ACHN (cell line): ENCODE measurements at places on chromosomes 11 and 22.
A peak's percentile ranks its signal among the peaks of the same experiment; 100 is the strongest.

DNA sequence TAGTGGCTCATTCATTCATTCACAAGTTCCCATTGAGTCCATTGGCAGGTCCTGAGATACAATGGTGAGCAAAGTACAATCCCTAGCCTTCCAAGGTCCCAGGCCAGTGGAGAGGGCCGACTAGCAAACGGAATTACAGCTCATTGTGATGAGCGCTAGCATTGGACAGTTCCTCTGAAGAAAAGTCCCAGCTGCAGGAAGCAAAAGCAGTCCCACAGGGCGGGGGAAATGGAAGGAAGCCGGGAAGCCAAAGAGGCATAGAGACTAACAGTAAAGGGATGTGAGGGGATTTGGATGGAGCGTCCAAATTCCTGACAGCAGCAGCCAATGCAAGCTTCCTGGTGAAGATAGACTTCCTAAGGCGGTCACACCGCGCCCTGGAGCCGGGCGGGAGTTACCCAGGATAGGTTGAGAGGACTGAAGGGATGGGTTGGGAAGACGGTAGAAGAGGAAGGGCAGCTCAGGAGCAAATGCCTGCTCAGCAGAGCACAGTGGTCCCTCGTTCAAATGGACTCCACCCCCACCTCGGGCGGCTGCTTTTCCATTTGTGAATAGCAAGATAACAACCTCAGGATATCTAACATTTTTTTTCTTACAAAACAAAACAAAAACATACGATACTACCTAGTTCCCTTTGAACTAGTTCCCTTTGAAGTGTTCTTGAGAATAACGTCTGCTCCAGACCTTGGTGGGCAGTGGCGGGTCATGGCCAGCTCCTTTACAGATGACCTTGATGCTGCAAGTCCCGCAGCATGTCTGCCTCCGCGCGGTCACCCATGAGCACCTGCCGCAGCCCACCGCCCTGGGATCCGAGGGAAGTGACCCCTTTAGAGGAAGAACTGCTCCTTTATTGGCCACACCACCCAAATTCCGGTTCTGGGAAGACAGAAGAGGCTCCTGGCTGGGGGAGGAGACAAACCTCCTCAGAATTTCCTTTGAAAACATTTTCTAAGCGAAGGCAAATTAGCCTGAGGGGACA is 132.9 kb downstream of the RASSF10 start:
- DNase-seq: no peak

GRCh38 chr11:76629853-76630599 is 40.5 kb downstream of the LRRC32 start:
- DNase-seq: no peak

DNA sequence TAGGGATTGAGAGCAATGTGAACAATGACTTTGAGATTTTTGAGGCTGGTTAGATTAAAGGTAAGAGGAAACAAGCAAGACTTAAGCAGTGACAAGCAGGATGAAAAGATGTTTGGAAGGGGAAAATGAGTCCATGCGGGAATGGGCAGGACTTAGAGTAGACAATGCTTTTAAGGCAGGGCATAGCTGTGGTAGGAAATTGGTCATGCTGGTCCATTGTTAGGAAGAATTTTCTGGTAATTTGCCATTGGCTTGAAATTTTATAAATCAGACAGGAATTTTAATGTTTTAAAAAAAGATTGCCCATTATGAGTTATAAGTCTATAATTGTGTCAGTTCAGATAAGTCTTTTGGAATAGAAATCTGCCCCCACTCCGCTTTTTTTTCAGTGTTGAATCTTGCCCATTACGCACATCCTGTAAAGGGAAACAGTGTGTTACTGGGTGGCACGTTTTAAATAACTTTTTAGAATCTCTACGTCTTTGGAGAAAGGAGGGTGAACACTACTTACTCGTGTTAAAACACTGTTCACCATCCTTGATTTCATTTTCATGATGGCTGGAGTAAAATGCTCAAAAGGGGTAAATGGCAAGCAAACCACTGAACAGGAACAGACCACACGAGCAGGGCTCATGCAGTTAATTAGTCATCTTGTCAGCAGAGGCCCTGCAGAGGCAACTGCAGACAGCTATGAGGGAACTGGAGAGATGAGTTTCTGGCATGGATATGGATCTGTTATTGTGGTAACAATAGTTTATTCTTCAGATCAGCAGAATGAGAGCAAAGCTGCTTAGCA is 25.0 kb downstream of the SWAP70 start:
- DNase-seq: peak; percentile 55

DNA sequence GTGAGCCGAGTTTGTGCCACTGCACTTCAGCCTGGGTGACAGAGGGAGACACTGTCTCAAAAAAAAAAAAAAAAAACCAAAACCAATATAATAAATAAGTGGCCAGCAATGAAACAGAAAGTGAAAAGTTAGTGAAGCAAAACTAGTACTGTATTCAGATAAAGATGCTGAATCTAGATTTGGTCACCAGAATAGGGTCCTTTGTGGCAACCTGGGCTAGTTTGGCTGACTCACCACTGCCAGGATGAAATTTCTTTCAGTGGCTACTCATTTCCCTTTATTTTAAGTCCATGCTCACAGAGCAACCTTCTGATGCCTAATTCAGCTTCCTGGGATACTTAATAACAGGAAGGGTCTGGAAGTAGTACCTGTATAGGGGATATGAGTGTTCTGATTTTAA is 26.0 kb downstream of the LIMK2 start:
- no peak for DNase-seq

DNA sequence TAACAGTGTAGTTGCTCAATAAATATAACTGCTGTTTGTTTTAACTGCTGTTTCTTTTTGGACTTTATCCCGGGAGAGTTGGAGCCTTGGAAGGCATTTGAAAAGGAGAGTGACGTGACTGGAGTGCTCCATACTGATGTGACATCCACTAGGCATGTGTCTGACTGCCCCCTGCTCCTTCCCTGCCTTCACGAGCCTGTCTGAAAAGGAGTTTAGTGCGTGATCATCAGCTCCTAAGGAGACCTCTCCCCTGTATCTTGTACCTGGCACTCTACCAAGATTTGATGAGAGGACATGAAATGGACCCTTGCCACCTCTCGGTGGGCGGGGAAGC is 22.9 kb downstream of the ZBTB16 start:
- DNase-seq: no peak

DNA sequence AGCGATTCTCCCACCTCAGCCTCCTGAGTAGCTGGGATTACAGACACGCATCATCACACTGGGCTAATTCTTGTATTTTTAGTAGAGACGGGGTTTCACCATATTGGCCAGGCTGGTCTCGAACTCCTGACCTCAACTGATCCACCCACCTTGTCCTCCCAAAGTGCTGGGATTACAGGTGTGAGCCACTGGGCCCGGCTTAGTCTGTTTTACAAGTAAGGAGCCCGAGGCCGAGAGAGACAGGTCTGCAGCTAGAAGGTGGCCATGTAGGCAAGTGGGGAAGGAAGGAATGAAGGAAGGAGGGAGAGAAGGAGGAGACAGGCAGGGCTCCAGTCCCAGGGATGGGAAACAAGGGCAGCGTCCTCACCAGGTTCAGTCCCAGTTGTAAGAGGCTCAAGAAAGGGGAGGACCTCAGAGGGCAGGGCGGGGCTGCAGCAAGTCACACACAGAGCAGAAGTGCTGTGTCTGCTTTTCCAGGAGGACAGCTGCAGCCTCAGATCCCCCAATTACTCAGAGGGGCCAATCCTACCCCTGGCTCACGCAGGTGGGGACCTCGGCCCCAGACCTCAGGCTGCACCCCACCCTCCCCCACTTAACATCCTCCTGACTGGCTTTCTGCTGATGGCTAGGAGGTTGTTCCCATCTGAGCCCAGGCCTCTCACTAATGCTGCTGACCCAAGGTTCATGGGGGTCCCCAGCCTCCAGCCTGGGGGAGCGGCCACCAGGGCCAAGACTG is 53.8 kb upstream of the PRR5 start:
- DNase-seq: no peak

GRCh38 chr11:124737638-124738305 is 2.0 kb upstream of the NRGN start:
- no peak for DNase-seq

DNA sequence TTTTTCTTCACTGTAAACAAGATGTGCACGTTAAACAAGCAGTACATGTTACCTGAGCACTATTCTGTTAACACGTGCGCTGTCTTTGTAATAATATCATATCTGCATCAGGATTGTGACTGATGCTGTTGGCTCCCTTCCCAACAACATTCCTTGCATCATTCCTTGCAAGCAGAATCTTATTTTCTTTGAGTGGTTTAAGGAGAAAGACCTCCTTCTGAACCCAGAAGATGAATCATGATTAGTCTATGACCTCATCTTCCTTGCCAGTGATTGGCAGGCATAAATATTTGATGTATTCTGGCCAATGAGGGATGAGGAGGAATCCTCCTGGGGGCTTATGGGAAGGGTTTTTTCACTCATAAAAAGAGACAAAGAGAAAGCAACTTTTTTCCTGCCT is 46.2 kb downstream of the C11orf71 start:
- DNase-seq: peak; percentile 81

DNA sequence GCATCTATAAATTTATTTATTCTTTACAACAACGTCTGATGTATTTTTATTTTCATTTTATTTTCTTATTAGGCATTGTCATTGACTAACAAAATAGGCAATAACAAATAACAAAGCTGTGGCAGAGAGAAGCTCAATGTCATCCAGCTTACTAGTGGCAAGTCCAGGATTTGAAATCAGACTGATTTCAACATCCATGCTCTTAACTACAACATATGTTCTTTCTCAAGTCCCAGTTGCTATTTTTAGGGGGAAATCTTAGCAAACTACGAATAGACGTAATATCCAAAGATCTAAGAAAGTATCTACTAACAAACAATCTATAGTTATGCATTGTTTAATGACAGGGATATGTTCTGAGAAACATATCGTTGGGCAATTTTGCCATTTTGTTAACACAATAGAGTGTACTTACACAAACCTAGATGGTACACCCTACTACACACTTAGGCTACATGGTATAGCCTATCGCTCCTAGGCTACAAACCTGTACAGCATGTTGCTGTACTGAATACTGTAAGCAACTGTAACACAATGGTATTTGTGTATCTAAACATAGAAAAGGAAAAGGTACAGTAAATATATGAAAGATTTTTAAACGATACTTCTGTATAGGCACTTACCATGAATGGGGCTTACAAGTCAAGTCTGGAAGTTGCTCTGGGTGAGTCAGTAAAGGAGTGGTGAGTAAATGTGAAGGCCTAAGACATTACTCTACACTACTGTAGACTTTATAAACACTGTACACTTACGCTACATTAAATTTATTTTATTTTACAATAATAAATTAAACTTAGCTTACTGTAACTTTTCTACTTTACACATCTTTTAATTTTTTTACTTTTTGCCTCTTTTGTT is 151.3 kb downstream of the DLG2 start:
- DNase-seq: no peak

DNA sequence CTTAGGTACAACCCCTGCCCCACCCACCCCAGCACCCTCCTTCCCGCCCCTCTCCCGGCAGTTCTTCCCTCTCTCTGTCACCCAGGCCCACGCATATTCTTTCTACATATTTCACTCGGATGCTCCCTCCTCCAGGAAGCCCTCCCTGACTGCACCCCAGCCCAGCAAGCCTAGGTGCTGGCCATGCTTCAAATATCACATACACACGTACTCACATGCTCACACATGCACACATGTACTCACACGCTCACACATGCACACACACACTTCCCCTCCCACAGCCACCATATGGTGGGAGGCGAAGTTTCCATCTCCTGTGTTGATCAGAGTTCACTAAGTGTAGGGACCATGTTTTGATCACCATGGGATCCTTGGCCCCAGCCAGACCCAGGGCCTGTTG is 90.4 kb downstream of the WNT7B start:
- no peak for DNase-seq

- DNase-seq: peak; percentile 59
These were observed 23.6 kb downstream of the ALX4 start for GRCh38 chr11:44286268-44286880.

DNA sequence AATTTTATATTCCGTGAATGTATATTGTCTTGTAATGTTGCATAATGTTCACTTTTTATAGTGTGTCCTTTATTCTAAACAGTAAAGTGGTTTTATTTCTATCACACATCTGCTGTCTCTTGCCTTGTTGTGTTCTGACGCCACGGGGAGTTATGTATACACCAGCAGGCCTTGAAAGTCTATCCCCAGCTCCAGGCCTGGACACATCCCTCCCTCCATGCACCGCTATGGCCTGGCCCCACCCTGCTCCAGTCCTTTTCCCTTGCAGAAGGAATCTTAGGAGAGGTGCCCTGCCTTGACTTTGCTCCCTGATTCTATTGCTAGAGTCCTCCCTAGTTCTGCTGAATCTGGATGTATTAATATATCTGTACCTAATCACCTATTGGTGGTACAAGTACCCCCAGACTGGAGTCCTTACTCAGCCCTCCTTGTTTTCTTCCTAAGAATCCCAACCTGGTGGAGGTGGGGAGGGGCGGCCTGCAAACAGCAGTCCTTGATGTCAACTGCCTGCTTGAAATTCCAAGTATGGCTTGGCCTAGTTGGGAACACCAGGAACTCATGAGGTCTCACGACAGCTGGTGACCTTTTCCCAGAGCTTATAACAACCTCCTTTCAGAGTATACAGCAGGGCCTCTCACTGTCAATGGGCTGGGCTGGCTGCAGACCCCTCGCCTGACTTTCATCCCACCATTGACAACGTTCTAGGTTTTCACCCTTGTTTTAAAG is 61.6 kb downstream of the TIMP3 start:
- DNase-seq: no peak

- DNase-seq: no peak
These were observed 139.3 kb downstream of the FAM76B start for GRCh38 chr11:95650276-95650675.

- no peak for DNase-seq
These were observed 379.3 kb downstream of the INSC start for GRCh38 chr11:15493921-15494620.

DNA sequence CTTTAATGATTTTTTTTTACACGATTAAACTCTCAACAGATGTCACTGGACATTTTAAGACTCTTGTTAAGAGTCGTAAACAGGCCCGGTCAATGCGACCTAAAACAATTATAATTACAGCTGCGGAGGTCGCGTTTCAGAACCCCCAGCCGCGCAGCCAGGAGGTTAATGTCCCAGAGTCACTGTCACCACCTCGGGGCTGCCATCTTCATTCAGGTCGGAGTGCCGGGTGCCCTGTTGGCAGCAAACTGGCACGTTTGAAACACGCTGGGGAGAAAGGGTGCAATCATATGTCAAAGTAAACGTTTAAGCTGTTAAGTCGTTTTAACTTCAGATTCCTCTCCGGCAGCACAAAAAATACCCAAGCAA is 711 bp upstream of the PHF21B start:
- no peak for DNase-seq

DNA sequence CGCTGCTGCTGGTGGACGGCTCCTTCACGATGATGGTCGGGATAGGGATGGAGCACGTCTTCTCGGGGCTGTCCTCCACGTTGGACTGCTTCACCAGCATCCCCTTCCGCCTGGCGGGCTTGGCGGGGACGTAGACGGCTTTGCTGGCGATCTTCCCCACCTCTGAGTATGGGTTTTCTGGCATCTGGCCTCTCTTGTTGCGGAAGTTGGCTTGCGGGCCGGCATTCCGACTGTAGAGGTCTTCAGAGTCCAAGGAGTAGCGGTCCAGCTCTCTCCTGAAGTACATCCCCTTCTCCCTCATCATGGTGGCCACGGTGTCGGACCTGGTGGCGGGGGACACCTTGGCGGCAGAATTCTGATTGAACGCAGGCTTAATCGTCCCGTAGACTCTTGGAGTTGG is 88.8 kb downstream of the CTTN start:
- no peak for DNase-seq

GRCh38 chr11:115676206-115676605 is 172.0 kb upstream of the CADM1 start:
- no peak for DNase-seq
